ENCODE measurements at places on chromosomes 12 and 14. TPM values are rescaled to one million over a fixed set of nuclear protein-coding genes. Genes with fewer than 3 reads are reported as not detected.

Gene C1S
- total RNA-seq: 0.83 TPM

Gene ARHGEF40
- total RNA-seq: 0.39 TPM

Gene PRIMA1
- not detected for total RNA-seq

Gene SDS
- total RNA-seq: 0.18 TPM

Gene RBM23
- total RNA-seq: 83.6 TPM

Gene CPM
- 1.9 TPM for total RNA-seq

Gene SMCO2
- total RNA-seq: not detected

Gene DPF3
- total RNA-seq: 0.62 TPM

Gene SLCO1B3
- total RNA-seq: not detected

Gene ARHGEF25
- total RNA-seq: 1.9 TPM

Gene SLC7A8
- 1.4 TPM for total RNA-seq

Gene FLVCR2
- 2.6 TPM for total RNA-seq

Gene BIN2
- total RNA-seq: 57.3 TPM

Gene RIMBP2
- total RNA-seq: not detected

Gene ACVRL1
- not detected for total RNA-seq

Gene HVCN1
- total RNA-seq: 18.5 TPM

Gene SLC5A8
- not detected for total RNA-seq

Gene BCL11B
- 42.0 TPM for total RNA-seq

Measured in CD8-positive, alpha-beta memory T cell (primary cell).